AG10803 (cell line): ENCODE measurements at places on chromosomes 4 and X.

DNA sequence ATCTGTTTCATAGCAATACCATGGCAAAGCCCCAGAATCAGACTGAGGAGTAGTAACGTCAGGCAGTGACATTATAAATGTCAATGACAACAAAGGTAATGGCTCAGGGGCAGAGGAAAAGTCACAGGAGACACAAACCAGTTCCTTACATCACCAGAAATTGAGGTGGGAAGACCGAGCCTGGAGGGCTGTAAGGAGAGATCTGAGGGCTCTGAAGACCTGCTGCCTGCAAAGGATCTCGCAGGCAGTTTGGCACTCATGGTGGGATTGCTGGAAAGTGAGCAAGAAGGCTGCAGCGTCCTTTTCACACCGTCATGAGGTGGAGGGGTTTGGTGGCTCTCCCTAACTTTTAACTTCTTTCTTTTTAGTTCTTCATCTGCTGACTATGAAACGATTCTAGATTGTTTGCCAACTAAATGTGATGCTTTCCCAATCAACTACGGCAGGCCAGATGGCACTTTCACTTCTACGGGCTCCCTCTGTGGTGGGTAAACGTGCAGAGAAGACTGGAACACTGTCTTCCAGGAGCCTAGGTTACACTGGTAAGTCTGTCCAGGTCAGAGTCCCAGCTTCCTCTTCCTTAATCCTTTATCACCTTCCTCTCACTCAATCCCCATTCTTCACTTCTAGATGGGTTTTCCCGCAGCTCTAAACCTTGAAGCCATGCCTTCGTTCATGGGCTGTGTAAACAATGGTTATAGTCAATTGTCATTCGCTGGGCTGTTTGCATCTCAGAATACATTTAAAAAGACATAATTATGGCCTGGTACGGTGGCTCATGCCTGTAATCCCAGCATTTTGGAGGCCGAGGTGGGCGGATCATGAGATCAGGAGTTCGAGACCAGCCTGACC lies 58.2 kb downstream of the TBC1D9 start:
- DNase-seq = no peak

GRCh38 chr4:115331241-115331640 lies 217.8 kb upstream of the NDST4 start:
- no peak for DNase-seq

DNA sequence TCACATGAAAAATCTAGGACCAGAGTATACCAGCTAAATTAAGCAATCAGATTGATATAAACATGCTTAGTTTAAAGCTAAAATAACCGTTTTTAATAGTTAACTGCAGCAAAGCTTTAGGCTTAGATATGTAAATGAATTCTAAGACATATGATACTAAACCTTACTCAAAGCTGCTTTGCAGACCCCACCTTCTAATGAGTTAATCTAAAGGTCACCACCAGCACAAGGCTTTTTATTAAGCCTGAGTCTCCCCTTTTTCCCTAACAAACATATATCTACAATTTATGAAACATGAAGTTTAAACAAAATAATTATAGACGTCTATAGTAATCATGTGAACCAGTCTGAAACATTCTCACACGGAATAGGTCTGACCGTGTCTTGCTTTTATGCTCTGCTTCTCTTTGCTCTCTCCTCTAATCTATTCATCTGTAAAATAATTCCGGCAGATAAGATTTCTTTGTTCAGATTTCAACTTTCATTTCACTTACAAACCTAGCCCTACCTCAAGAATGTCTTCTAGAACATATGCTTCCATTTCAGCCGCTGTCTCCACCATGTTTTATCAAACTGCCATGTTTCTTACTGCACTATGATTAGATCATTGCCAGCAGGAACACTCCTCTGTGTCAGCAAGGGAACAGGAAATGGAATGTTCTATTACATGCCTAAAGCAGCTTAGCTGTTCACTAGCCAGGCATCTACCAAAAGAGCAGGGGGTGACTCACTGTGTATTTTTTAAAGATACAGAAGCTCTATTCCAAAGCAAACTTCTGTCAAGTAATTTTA lies 35.9 kb downstream of the ANKRD17 start:
- peak; percentile 94 for DNase-seq

DNA sequence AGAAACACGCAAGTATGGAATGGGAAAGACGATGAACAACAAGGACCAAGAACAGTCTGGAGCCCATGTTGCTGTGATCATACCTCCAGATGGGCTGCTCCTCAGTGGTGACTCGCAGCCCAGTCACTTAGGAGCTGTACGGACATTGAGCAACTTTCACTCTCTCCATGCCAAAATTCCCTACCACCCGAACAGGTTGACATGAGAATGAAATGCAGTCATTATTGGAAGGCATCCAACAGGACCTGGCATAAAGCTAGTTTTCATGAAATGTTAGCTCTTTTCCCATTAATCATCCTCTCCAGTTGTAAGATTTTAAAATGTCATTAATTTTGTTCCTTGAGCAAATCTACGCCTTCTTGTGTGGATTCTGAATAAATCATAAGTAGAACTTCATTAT lies 82.7 kb upstream of the GPM6B start:
- peak; percentile 88 for DNase-seq

GRCh38 chr4:168864821-168865541 lies 145.1 kb downstream of the CBR4 start:
- DNase-seq = peak; percentile 94

DNA sequence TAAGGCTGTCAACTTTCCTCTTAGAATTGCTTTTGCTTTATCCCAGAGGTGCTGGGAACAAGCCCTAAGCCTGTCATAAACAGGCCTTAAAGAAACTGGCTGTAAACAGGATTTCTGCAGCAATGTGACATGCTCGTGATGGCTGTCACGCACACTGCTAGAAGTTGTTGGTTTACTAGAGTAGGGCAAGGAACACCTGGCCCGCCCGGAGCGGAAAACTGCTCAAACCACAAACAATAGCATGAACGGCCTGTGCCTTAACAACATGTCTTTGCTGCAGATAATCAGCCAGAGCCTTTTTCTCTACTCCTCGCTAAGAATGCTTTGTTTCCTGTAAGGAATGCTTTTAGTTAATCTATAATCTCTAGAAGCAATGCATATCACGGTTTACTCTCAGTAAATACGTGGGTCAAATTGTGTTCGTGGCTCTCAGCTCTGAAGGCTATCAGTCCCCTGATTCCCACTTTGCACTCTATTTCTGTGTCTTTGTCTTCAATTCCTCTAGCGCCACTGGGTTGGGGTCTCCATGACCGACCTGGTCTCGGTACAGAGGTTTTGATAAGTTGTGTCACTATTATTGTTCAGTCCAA lies 318.3 kb downstream of the GLUD2 start:
- no peak for DNase-seq

DNA sequence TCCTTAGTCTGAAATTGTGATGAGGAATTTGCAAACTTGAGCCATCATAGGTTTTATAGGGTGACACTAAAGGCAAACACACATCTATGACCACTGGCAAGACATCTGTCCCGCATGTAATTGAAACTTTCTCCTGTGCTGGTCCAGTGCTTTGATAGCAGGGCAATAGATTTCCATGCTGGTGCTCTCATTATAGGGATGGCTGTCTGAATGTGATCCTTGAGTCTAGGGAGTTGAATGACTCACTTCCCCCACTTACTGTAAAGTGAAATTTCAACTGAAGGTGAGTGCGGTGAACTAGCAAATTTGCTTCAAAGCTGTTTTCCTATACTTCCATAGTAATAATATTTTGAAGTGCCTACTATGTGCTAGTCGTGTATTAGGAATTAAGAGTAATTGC lies 1630.0 kb downstream of the STIM2 start:
- DNase-seq = no peak

GRCh38 chr4:98421111-98421510 lies 159.9 kb downstream of the RAP1GDS1 start:
- peak; percentile 24 for DNase-seq

GRCh38 chr4:95409127-95409526 lies 139.6 kb downstream of the UNC5C start:
- DNase-seq = no peak

- DNase-seq = no peak
These were observed 198.1 kb downstream of the SOWAHB start for GRCh38 chr4:76699751-76700310.

DNA sequence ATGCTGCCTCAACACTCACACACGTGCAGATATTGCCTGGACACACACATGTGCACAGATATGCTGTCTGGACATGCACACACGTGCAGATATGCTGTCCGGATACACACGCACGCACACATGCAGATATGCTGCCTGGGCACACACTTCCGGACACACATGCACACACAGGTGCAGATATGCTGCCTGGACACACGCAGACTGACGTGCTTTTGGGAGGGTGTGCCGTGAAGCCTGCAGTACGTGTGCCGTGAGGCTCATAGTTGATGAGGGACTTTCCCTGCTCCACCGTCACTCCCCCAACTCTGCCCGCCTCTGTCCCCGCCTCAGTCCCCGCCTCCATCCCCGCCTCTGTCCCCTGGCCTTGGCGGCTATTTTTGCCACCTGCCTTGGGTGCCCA lies 14.7 kb downstream of the FGFRL1 start:
- DNase-seq = no peak

DNA sequence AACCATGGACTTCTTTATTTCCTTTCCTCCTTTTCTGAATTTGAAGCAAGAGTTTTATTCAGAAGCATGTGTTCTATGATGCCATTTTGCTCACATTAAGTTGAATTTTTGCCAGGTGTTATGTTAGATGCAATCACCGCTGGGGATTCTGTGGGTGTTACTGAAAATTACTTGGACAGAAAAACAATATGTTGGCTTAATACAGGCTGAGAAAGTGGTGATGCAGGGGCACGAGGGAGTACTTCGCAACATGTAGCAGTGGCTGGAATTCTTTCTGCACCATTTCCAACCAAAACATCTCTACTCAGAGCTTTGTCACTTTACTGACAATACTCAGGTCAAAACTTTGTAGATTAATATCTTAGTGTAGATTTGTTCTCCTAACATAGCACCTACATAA lies 109.2 kb upstream of the PCDH18 start:
- DNase-seq = peak; percentile 68

DNA sequence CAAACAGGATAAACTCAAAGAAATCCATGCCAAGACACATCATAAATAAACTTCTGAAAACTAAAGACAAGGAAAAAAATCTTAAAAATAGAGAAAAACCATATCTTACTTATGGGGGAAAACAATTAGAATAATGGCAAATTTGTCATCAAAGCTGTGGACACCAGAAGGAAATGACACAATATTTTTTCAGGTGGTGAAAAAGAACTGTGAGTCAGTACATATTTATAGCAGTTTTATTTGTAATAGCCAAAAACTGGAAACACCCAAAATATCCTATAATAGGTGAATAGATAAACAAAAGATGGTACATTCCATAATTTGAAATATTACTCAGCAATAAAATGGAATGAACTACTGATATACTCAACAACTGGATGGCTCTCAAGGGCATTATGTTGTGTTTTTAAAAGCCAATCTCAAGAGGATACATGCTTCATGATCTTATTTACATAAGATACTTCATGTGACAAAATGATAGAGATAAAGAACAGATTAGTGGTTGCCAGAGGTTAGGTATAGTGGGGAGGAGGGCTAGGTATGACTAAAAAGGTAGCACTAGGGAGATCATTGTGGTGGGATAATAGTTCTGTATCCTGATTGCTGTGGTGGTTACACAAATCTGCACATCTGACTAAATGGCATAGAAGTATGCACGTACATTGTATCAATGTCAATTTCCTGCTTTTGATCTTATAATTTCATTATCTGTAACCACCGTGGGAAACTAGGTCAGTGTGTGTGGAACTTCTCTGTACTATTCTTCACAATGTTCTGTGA lies 191.9 kb downstream of the PPP1R2C start:
- DNase-seq = no peak

GRCh38 chr4:77493120-77493752 lies 112.4 kb upstream of the CXCL13 start:
- DNase-seq = no peak

DNA sequence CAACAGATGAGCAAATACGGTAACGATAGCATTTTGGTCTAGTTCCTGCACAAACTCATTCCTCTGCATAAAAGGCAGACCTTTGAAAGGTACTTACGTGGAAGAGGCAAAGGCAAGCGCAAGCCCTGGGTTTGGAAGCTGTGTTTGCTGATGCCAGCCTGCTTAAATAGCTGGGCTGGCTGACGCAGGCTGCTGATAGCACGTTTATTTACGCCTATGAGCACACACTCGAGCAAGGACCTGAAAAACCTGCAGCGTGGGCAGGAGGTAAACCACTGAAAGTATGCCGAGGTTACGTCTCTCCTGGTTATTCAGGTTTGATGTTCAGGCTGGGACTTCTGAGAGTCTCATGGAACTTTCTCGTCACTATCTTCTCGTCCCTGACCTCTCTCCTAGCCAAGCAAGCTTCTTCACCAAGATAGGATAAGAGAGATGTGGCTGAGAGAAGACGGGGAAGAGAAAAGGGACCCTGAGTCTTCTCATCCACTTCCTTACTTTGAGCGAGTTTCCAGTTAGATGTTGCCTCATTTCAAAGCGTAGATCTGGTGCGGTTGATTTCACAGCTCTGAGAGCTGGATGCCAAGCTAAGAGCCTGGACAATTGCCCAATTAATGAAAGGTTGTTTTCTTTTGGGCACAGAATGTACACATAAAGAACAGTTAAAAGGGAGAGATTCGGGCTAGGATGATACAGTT lies at the start of gene HOPX:
TSS of gene HOPX (minus strand) at position 139 of the 695 bp plus-strand sequence. CDS start 23,480 bp downstream, outside the sequence.
- DNase-seq = no peak

DNA sequence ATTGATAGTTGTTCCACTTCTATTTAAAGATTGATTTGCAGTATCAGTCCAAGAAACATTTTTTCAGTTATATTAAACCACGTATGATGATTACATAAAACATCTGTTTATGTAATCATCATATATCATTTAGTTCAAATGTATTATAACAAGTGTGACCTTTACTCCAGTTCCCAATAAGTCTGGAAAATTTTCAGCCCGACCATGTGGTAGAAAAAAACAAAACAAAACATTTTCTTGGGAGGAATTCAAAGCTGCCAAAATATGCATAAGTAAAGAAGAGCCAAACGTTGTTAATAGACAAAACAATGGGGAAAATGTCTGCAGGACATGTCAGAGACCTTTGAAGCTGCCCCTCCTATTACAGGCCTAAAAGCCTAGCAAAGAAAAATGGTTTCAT lies 709.1 kb downstream of the FAT4 start:
- DNase-seq = peak; percentile 79

DNA sequence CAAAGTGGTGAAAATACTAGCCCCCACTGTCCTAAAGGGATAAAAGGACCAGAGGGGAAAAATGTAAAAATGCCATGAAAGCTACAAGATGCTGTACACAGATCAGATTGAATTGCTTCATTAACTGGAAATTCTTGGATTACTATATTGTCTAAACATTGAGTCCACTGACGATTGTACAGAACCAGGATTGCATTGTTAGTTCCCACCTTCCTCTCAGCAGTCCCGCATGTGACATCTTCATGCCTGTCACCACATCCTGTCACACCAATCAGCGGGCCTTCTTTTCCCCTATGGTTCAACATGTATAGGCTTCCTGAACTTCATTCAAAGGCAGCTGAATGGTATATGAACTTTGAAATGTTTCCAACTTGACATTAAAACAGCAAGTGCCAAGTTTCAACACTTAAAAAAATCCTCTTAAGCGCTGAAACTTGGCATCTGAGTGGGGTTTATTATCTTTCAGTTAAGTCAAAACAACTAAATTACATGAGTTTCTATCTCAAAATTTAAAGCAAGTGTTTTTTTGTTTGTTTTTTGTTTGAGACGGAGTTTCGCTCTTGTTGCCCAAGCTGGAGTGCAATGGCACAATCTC lies 24.6 kb downstream of the ZRSR2 start:
- no peak for DNase-seq
